ENCODE measurements at places on chromosomes 6 and 20. TPM values are rescaled to one million over a fixed set of nuclear protein-coding genes. Genes with fewer than 3 reads are reported as not detected.

Gene SHLD1
- 12.5 TPM for total RNA-seq

Gene SYTL3
- 6.2 TPM for total RNA-seq

Gene HLA-DQA2
- total RNA-seq = not detected

Gene ADGB
- not detected for total RNA-seq

Gene POLH
- 38.0 TPM for total RNA-seq

GRCh38 chr6:118913161-118913560, 19.2 kb downstream of the ASF1A start:
- no peak for DNase-seq

GRCh38 chr6:56947924-56948323, 7.0 kb upstream of the BEND6 start:
- DNase-seq = peak; percentile 40

- no peak for DNase-seq
These were observed 58.6 kb downstream of the RPS12 start for GRCh38 chr6:132872923-132873322.

DNA sequence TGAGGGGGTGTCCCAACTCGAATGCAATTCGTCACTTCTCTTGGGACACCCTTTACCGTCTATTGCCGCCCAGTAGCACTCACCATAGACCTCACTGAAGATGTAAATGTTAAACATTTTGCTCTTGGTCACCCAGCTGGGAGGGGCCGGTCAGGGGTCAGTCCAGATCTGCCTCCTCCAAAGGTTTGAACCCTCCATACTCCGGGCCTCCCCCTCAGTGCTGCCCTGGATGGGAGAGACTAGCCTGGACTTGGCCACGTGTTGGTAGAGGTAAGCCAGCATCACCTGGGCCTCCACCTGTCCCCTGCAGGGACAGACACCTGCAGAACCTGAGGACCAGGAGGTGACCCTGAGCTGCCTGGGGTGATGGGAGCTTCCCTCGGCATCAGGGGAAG, 5.0 kb upstream of the MYT1 start:
- no peak for DNase-seq

GRCh38 chr6:34573567-34574183, 17.5 kb upstream of the SPDEF start:
- DNase-seq = no peak

DNA sequence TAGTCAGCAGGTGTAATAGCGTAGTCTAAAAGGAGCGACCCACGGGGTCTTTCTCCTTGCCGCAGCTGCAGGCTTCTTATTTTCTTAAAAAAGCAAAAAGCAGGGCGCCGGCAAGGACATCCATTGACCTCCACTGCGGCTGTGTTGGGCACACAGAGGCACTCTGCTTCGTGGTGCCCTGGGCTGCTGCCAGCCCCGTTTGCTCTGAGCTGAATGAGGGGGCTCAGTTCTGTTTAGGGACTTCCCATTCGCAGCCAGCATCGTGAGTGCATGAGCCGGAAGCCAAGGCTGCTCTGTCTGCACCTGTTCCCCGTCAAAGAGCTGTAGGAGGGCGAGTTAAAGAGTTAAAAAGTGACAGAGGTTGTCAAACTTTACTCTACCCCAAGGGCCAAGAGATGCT, 1.7 kb upstream of the SLC22A2 start:
- no peak for DNase-seq

DNA sequence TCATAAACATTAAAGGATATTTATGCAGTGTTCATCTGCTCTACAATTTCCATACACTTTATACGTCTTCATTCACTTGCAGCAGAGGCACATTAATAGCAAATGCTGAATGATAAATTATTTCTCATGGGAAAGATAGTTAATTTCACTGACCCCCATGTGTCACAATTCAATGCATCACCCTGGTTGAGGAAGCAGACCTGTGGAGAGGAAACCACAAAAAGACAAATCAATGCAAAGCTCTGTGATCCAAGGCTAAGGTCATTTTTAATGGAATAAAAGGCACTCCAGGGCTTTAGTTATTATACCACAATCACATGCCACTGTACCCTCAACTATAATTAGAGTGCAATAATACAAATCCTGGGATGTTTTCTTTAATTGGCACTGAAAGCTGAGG, 40.3 kb upstream of the TENT5A start:
- peak; percentile 33 for DNase-seq

DNA sequence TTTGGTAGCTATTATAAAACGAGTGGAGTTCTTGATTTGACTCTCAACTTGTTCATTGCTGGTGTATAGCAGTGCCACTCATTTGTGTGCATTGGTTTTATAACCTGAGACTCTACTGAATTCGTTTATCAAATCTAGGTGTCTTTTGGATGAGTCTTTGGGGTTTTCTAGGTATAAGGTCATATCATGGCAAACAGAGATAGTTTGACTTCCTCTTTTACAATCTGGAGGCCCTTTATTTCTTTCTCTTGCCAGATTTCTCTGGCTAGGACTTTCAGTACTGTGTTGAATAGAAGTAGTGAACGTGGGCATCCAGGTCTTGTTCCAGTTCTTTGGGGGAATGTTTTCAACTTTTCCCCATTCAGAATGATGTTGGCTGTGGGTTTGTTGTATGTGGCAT, 38.8 kb downstream of the SUMO4 start:
- no peak for DNase-seq

GRCh38 chr6:149060985-149061760, 256.3 kb upstream of the TAB2 start:
- no peak for DNase-seq

DNA sequence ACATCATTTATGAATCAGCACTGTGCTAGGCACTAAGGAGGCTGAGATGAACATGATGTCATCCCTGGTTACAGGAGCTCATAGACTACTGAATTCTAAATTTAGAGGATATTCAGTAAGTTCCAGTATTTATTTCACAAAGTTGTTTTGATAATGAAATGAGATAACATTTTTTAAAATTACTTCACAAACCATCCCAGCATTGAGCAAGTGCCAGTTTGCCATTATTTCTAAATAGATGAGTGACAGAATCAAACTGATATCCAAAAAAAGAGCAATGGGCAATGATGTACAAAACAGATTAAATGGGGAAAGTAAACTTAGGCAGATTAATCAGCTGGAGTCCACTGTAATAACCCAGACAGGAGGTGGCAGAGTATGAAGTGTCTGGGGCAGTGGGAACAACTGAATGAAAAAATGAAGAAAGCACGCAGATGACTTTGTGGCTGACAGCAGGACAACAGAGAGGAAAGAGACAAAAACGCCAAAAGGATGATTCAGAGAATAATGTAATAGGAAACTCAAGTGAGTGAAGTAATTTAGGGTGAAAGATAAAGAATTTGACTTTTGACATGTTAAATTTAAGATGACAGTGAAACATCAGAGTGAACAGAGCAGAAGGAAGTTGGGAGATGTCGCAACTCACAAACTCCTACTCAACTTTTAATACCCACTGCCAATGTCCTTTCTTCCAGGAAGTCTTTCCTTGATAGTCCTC, 70.2 kb downstream of the RCAN2 start:
- DNase-seq = peak; percentile 23

- peak; percentile 46 for DNase-seq
These were observed 6.6 kb upstream of the TBC1D7 start for GRCh38 chr6:13334953-13335352.
